Stimulated activated CD8-positive, alpha-beta memory T cell treated with anti-CD3 and anti-CD28 coated beads, Interleukin-15, amount 100 ng/mL, for 24 hours (primary cell): ENCODE measurements at places on chromosomes 3 and 15.

DNA sequence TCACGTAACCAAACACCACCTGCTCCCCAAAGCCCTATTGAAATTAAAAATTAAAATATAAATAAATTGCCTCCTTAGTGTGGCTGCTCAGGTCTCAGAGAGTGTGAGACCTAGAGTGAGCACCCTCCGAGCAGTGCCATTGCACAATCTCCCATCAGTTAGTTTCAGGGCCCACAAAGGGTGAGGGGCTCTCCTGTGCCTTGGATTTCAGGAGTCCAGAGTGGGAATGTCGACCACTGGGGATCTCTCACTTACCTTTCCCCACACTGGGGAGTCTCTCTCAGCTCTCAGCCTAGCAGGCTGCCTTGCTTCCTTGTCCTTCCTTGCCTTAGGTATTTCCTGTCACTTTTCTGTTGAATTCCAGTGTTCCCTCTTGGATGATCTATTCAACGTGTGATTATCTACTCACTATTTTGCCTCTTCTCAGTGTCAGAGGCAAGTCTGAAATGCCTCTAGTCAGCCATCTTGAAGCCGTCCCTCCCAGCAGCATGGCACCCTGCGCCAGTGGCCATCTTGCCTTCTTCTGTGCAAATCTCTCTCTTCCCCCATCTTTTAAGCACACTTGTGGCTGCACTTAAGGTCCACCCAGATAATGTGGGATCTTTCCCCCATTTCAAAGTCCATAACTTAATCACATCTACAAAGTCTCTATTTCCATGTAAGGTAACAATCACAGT, 119.3 kb downstream of the LRRK1 start:
- DNase-seq = no peak

GRCh38 chr3:193863657-193864357, 270.8 kb downstream of the OPA1 start:
- DNase-seq = no peak

GRCh38 chr15:98160236-98160635, 199.7 kb downstream of the ARRDC4 start:
- no peak for DNase-seq

GRCh38 chr3:194332858-194333211, 18.3 kb downstream of the CPN2 start:
- DNase-seq = no peak

- no peak for DNase-seq
Observed at GRCh38 chr3:161291191-161291901, 70.2 kb downstream of the NMD3 start.

GRCh38 chr3:195609229-195609628, 25.5 kb upstream of the APOD start:
- DNase-seq = no peak

GRCh38 chr3:169146179-169146665, 517.3 kb downstream of the MECOM start:
- no peak for DNase-seq

DNA sequence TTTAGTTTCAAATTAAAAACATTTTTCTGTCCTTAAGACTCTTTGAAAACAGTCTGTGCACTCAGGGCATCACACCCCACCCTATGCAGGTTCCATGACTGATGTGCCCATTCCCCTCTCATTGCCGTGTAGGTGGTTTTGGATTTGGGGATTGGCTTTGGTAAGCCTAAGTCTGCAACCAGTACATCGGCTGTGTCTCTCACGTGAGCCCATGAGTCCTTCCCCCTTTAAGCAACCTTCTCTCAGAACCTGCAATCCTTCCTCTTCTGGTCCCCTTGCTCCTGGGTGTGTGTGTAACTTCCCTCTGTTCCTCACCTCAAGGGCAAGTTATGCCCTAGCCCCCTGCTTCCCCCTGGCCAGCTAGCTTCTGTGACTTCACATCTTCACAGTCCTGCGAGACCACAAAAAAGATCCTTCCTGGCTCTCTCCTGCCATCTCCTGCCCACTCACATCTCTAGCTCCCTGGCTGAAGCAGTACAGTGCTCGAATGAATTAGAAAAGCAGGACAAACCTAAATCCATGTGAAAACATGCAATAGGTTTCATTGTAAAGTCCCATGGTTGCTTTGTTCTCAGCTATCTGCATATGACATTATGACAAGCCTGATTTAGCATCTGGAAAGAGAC, 126.7 kb downstream of the UACA start:
- no peak for DNase-seq

DNA sequence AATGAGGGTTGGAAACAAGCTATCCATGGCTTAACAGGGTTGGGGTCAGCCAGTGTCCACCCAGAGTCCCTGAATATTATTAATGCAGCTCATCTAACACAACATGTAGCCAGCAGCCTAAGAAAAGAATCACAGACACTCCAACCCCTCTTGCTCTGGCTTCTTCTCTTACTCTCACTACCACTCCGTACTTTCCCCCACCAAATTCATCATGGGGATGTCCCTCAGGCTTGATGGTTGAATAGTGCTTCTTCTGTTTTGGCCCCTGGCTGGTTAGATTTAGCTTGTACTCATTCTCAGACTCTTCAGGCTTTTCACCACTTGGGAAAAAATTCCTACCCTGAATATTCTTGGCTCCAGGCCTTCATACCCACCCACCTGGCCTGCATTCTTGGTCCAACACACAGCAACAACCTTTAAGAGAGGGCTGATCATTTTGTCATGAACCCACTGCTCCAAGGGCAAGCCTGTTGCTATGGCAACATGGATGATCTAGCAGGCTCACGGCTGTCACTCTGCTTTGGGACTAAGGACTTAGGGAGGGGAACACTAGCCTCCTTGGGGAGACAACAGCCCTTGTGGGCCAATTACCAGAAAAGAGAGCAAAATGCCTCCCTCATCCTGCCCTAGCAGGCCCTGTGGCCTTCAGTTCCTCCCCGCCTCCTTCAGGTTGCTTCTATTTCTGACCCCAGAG, 9.4 kb upstream of the MED12L start:
- DNase-seq = no peak

DNA sequence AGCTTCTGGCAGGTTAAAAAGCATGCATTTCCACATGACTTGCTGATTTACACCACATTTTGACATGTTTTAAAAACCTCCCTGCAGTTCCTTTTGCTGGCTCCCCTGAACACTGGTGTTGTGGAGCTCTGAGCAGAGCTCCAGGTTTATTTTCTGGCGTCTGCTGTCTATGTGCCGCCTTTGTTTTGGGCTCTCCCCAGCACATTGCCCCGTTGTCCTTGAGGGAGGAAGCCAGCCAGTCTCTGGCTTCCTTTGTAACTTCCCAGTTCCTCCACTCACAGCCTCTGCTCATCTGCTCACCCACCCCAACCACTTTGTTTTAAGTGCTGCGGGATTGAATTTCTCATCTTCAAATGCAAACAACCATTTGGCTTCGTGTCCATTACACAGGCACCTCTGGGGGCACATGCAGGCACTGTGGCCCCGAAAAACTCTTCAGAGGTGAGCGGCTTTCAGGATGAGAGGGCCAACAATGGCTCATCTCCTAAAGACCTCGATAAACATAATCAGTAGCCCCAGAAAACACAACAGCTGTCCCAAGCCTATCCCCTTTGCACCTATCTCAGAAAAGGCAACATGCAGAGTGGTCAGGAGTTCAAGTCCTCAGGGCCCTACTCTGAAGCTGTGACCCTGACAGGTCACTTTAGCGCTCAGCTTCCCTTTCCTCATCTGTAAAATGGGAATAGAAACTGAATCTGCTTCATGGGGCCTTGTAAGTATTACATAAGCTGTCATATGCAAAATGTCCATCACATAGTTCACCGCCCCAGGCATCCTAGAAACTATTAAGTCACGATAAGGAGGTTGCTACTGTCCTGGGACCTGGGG, 1.3 kb upstream of the MEF2A start:
- no peak for DNase-seq

DNA sequence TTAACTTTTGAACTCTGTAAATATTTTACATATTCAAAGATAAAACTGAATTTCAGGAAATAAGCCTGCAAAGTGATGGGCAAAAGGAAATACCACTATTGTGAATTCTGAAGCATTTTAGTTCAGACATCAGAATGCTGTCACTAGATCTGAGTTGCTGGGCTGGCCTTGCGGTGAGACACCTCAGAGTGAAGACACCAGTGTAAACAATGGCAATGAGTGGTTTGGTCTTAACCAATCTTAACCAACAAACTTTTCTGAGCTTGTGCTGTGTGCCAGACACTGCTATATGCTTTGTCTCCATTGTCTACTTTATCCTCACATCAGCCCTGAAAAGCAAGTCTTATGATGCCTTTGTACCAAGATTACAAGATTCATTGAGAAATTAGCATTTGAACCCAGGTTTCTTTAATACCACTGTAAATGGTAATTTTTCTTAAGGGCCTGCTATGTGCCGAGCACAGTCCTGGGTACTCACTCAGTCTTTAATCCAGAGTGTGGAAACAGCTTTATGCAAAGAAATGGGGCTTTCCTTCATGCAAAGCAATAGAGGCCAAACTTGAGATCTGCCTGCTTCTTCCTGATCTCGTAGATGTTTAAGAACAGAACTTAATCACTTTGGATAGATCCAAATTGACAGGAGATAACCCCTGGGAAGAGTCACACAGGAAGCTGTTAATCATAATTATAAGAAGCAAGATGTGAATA, 55.0 kb downstream of the TMEM39A start:
- no peak for DNase-seq

GRCh38 chr3:182562274-182562673, 231.0 kb upstream of the ATP11B start:
- no peak for DNase-seq

- DNase-seq = no peak
Observed at GRCh38 chr3:176855901-176856486, 341.3 kb downstream of the TBL1XR1 start.

- DNase-seq = no peak
Observed at GRCh38 chr3:5787861-5788488, 600.5 kb downstream of the EDEM1 start.

DNA sequence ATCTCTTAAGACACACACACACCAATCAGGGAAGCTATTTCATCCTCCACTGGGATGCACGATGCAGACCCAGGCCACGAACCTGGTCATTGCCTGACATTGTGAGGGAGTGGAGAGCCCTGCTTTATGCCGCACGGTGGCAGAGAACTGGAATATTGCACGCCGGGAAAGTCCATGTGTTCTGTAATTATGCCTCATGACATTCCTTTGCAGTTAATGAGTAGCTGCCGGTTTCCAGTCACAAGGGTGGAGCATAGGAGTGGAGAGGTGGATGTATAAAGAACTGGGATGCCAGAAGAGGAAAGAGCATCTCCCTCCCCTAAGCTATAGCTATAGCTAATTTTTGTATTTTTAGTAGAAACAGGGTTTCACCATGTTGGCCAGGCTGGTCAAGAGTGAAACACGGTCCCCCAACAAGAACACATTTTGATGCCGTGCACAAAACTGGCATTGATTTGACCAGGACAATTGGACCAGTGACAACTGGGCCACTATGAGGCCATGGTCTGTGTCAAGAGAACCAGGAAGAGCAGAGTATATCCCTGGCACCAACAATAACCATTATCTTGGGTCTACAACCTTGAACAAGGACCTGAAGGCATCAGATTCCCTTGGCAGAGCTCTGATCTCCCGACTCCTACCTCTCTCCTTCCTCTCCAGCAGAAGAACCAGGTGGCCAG, 51.4 kb downstream of the SH3BP5 start:
- DNase-seq = no peak

DNA sequence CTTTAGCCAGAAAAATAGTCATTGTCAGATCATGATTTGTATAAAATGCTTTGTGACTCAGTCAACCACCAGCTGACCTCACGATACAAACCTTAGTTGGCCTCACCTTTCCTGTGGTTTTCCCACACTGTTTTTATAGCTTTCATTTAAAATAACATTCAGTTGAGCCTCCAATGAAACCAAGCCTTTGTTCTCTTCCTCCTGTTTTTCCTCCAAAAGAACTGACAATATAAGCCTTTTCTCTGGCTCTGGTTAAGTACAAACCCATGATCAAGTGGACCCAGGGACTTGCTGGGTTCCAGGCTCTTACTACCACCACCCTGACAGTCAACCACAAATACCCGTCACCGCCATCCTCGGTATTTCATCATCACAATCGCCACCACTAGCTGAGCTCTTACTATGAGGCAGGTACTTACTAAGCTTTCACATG, 81.7 kb downstream of the TAMM41 start:
- no peak for DNase-seq

GRCh38 chr3:169044331-169045113, 619.0 kb downstream of the MECOM start:
- no peak for DNase-seq

DNA sequence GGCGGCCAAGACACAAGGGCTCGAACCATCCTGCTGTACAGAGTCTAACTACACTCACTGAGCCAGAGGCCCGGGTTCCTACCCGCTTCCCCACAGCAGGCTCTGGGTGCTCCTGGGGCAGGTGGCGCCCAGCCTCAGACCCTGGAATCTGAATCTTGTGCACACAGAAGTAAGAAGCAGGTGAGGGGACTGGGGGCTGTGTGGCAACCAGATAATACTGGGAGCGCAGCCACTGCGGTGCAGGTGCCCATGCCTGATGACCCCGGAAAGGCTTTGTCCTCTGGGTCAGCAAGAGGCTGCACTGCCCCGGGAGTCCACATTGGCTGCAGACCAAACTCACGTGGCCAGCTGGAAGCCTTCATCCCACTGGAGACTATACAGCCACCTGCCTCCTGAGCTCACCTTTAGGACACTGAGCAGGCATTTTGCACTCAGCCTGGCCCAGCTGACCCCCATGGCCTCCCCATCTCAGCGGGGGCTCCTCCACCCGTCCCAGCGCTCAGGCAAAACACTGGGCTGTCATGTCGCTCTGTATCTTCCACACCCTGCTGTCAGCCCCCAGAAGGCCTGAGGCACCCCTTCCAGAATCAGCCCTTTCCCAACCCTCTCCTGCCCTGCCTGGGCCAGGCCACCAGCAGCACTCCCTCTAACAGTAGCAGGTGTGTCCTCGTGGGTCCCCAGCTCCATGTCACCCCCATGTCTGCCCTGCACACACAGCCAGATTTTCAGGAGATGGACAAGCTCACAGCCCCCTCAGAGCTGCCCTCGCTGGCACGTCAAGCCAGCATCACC, 101.0 kb upstream of the IQSEC1 start:
- no peak for DNase-seq

GRCh38 chr3:98778852-98779413, 15.8 kb downstream of the ST3GAL6 start:
- no peak for DNase-seq

- DNase-seq = no peak
Observed at GRCh38 chr3:101527441-101527840, 14.4 kb upstream of the SENP7 start.

GRCh38 chr3:189123595-189124387, 48.0 kb upstream of the TPRG1 start:
- DNase-seq = no peak

GRCh38 chr3:114417675-114418074, 123.8 kb downstream of the TIGIT start:
- no peak for DNase-seq

- DNase-seq = peak; percentile 30
Observed at GRCh38 chr3:37974121-37975083, 16.2 kb upstream of the VILL start.

GRCh38 chr15:92159481-92159880, 234.2 kb upstream of the ST8SIA2 start:
- no peak for DNase-seq
